ENCODE measurements at places on chromosomes 6 and 20.

GRCh38 chr6:296151-297122, 4.2 kb downstream of the DUSP22 start:
- peak; percentile 7 for DNase-seq

DNA sequence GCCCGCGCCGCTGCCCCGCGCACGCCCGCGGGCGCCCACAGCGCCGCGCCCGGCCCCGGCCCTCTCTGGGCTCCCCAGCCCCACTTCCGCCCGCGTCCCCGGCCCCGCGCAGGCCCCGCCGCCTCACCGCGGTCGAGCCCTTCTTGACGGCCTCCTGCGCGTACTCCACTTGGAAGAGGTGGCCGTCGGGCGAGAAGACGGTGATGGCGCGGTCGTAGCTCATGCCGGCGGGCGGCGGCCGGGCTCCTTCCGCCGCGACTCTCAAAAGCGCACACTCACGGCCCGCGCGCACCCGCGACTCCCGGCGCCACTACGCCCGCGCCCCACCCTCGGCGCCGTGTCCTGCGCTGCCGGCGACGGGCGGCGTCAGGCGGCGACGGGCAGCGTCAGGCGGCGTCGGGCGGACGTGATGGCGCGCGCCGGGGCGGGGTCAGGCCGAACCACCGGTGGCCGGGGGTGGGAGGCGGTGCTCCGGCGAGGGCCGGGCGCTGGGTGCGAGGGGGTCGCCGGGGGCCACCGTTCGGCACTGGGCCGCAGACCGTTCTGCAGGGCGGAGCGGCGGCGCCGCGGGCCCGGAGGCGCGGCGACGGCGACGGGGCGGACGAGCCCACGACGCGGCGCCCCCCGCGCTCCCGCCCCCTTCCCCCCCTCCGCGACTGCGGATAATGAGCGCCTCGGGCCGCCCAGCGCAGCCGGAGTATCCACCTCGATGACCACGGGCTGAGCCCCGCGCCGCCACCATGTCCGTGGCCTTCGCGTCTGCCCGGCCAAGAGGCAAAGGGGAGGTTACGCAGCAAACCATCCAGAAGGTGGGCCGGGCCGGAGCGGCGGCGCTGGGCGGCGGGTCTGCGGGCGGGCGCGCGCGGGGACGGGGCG, at the start of the genes PSMA7 and SS18L1:
Gene PSMA7, minus strand, starts transcription at position 314 of the 876 bp plus-strand sequence. Its CDS starts 91 bp downstream, at position 223.
Gene SS18L1, plus strand, starts transcription at position 689 of the 876 bp plus-strand sequence. Its CDS starts 52 bp downstream, at position 741.
- peak; percentile 91 for DNase-seq

DNA sequence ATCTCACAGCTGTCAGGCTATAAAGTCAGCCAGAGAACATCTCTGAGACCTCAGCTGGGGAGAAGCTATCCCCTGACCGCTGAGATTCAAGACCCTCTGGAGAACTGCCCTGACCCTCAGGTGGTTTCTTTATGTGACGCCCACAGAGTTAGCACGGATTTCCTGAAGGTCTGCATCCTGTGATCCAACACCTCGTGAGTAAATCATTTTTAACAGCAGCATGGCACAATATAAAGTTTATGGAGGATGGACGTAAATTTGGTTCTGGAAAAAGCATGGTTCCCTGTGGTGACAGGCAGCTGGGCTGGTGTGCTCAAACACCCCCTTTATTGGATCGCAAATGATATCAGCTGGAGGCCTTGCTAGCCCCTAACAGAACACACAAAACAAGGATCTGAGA, 25.3 kb upstream of the TRAF3IP2 start:
- no peak for DNase-seq

DNA sequence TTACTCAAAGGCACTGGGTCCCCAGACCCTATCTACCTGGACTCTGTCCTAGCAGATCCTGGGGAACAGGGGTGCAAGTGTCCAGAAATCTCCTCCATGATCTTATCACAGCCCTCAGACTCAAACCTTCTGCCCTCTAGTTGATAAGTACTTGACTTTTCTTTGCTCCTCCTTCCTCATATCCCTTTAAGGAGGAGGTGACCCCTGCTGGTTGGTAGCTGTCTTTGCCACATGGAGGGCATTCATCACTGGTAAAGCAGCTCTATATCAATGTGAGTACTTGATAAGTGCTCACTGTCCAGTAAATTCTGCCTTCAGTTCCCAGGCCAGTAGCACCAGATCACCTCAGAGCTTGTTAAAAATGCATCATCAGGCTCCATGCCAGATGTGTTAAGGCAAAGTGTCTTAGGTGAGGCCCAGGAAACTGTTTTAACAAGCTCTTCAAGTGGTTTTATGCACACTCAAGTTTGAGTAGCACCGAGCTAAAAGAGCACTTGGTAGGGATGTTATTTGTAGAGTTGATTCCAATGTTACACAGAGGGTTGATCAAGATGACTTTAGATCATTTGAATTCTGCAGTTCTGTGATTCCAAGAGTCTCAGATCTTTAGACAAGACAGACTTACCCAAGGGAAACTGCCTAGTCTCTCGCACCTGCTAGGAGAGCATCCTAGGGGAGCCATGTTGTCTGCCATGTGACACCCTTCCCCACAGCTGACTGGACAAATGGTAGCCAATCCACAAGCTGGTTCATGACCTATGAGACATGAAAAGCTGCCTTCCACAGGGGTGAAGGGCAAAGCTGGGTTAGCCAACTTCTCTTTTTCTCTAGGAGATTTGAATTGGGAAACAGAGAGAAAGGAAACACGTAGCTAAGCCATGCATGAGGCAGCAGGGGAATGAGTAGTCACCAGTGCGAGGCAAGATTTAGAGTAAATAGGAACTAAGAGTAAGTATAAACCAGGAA, 18.6 kb downstream of the TREML2 start:
- DNase-seq: peak; percentile 57

GRCh38 chr6:111238464-111239119, 151.3 kb downstream of the SLC16A10 start:
- DNase-seq: peak; percentile 30

- DNase-seq: peak; percentile 60
These were observed 695.2 kb downstream of the PHF3 start for GRCh38 chr6:64330694-64331307.

DNA sequence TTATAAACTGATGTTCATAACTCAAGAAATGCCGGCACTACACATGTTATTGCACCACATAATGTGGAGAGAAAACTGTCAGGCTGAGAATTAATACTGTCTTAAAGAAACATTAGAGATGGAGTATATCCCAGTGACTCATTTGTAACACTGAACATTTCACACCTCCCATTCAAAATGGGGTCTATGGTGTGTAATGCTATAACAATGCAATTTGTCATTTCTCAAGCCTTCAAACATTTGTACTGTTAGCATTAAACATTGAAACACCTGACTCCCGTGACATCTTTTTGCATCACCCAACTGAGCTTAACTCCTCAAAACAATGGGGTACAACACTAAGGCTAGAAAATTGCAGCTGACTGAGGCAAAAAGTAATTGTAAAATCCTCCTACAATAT, 151.7 kb downstream of the DST start:
- DNase-seq: peak; percentile 66

- peak; percentile 6 for DNase-seq
These were observed 31.3 kb downstream of the MBOAT1 start for GRCh38 chr6:20180935-20181334.

- peak; percentile 28 for DNase-seq
These were observed 42.6 kb upstream of the NFATC2 start for GRCh38 chr20:51585148-51585547.

DNA sequence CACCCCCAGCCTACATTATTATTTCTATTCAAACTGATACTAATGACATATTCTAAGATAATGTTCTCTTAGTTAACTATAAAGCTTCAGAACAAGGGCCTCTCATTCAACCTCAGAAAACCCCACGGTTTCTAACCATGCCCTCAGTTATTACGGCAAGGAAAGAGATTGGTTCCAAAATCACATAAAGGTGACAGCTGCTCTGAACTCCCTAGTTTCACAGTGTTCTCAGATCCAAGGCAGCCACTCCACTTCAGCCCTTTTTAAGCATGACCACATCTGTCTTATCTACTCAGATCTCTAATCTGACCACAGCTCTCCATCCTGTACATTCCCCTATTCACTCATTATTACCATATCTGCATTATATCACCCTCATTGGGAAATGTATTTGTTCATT, 98.8 kb upstream of the CEP85L start:
- DNase-seq: no peak

DNA sequence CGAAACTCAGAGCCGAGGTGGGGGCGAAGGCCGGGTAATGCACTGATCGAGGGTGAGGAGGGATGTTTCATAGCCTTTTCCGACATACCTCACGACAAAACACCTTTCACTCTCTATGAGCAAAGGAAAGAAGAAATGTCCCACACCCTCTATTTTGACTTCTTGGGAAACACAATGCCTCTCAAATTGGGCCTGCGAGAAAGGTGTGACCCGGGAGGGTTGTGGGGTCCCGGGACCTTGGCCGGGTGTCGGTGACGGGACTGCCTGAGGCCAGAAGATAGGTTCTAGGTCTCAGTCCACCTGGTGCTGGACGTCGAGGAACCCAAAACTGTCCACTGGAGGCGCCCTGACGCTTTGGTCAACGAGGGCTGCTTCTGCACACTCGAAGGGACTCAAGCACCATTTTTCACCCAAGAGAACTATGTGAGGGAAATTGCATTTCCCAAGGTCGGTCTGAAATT, 41.1 kb upstream of the OSTM1 start:
- peak; percentile 25 for DNase-seq

- no peak for DNase-seq
These were observed 36.4 kb downstream of the HFE start for GRCh38 chr6:26123675-26123946.

- peak; percentile 76 for DNase-seq
These were observed 299.9 kb upstream of the SUPT3H start for GRCh38 chr6:45677381-45678284.

GRCh38 chr6:53410508-53411258, 61.9 kb upstream of the ELOVL5 start:
- peak; percentile 27 for DNase-seq

DNA sequence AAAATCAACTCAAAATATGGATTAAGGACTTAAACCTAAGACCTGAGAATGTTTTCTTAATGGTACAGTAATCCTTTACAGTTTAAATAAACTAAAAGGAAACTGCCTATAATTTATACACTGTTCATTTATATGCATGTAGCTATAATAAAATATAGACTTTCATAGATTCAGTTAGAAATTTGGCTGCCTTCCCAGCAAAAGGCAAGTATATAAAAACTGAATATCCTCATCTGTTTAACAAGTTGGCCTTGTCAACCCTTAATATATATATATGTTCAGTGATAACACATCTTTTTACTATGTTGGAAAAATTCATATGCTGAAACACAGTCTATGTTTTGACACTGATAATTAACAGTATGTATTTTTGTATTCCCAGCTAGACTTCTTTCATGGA, 123.1 kb downstream of the GRIK2 start:
- DNase-seq: no peak

- DNase-seq: peak; percentile 66
These were observed 16.5 kb downstream of the GTF2H5 start for GRCh38 chr6:158184608-158185007.

GRCh38 chr6:137303441-137303840, 84.3 kb upstream of the IFNGR1 start:
- DNase-seq: no peak

DNA sequence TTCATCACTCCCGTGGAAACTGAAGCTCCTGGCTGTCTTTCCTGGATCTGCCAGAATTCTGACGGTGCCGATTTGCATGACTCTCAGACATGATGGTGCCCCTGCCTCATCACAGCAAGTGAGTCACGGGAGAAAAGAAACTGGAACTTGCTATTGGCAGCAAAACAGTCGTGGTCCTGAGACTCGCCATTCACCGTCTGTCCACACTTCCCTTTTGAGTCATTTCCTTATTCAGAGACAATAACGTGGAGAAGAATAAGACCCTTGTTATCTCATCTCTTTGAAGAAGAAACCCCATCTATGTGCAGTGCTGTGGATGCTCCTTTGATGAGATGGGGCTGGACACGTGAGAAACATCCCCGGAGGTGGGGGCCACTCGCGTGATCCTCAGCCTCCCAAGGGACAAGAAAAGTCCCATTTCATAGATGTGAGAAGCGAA, 4.2 kb downstream of the GPR31 start:
- peak; percentile 7 for DNase-seq

- DNase-seq: no peak
These were observed 20.8 kb upstream of the SLCO4A1 start for GRCh38 chr20:62621251-62622110.

DNA sequence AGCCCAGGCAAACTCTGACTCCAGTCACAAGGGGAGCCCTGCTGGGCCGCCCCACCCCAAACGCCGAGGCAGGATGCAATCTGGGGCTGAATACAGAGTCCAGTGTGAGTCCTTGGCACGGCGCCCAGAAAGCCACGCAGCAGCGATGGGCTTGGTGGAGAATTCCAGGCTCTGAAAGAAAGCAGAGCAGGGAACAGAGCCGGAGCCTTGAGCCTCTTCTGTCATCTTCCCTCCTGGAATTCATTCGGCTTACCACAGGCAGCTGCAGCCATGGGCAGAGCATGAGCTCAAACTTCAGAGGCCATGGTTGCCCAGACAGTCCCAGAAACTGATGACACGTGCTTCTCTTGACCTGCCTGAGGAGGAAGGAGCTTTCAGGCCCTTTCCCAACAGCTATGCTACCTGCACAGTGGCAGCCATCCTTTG, 441.1 kb upstream of the JARID2 start:
- DNase-seq: peak; percentile 95

All from fibroblast of skin of back (primary cell).